ENCODE measurements at places on chromosomes 6 and 20. TPM values are rescaled to one million over a fixed set of nuclear protein-coding genes. Genes with fewer than 3 reads are reported as not detected.

The DPPA5 gene
- not detected for total RNA-seq

The WFDC5 gene
- total RNA-seq: not detected

The RNF144B gene
- total RNA-seq: 1.2 TPM

DNA sequence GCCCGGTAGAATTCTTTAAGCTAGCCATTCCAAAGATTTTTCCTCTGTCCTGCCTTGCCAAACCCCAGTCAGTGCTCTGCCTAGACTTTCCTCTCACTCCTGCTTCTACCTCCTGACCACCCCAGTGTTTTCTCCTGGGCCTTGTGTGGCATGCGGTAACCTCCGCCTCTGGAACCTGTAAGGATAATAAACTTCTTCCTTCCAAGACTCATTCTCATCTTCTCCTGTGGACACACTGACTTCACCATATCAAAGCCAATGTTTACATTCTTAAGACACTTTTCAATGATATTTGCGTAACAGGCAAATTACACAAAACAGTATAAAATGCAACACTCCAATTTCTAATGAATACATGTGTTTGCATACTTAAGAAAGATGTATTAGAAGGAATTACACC lies 354.6 kb downstream of the RNF144B start:
- no peak for DNase-seq

Data from fibroblast of the aortic adventitia (primary cell).